Stimulated activated CD8-positive, alpha-beta memory T cell treated with anti-CD3 and anti-CD28 coated beads, Interleukin-4, amount 100 ng/mL, for 1 hour (primary cell): ENCODE measurements at places on chromosomes 12 and 14.

DNA sequence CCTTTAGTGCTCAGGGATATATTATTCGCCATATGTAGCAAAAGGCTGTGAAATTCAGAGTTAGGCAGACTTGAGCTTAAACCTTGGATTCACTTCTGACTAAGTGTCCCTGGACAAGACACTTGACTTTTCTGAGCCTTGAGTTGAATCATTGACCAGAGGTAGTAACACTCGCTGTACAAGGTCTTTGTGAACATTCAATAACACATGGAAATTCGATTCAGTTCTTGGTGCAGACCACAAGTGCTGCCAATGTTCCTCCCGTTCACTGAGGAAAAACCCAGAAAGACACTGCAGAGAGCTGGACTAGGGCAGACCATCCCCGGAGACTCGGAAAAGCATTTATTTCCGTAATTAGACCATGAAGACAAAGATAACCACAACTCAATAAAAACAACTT lies 901.4 kb downstream of the AACS start:
- no peak for DNase-seq

DNA sequence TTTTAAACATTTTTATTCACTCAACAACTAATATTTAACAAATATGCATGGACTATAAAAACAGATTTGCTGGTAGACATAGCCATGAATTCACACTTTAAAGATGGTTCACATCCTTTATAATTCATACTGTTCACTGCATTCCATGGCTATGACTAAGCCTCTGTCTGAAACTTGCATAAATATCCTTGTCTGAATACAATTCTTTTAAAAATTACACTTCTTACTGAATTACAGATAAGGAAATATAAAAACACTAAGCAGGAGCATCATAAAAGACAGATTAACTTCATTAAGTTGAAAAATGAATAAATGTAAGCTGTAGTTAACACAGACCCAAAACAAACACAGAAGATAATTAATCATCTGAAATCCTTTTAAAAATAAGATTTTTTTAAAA lies 53.8 kb downstream of the GXYLT1 start:
- DNase-seq, result no peak

DNA sequence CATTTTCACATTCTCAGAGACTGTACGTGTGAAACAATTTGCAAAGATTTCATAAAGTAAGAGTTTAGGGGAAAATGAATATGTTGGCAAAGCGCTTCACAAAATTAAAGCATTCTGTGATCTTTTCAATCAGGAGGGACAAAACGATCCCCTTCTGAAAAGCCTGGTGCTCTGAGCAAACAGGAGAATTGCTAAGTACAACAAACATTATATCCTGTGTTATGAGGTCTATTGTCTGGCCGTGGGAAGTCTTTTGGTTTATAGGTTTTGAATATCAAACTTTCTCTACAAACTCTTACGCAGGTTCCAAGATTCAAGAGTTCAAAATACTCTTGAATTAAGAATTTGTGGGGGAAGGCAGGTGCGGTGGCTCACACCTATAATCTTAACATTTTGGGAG lies 7.2 kb upstream of the FOXN3 start:
- DNase-seq, result no peak

DNA sequence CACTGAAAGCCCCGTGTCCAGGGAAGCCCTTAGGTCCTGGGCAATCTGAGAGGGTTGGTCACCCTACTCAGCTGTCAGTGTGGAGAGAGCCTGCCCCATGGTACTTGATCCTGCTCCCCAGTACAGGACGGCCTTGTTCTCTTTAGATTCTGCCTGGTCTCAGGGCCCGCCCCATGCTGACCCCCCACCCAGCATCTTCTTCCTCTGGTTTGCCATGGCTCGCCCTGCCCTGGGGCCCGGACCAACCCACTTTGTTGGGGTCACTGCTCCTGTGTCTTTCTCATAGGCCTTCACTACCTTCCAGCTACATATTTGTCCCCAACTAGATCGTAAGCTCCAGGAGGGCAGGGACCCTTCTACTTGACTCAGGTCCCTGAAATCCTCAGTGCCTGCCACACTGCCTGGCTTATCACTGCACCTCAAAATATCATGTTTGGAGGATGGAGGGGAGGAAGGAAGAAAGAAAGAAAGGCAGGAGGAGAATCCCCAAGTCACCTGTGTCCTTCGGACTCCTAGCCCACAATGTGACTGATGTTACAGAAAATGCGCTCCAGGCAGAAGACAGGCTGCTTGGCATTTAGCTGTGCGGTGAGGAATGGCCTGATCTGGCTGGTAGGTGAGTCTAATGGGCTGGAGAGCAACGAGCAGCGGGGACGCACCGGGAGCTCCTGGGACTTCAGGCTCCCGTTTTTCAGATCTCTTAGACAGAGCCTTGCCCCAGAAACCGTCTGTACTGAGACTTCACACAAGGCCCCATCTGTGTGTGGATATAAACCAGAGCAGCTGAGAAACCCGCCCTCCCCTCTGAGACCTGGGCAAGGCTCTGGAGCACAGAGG lies 66.1 kb downstream of the C14orf132 start:
- DNase-seq, result no peak

- no peak for DNase-seq
Observed at GRCh38 chr14:52299692-52300278, 14.3 kb upstream of the PTGER2 start.

DNA sequence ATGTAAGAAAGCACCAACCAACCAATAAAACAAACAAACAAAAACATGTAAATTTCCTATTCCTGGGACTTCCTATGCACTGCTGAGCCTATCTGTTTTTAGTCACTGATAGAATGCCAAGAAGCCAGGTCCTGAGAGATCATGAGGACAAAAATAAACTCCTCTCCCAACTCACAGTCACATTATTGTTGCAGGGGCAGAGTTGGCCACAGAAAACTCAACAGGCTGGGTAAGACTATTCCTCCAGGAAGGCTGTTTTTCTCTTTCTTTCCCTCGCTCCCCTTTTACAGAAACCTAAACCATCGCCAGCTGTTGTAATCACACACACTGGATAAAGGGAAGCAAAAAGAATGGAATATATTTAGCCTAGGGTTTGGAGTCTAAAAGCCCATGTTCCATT lies 55.8 kb upstream of the METAP2 start:
- no peak for DNase-seq

- DNase-seq, result no peak
Observed at GRCh38 chr14:77844802-77845201, 44.9 kb downstream of the ADCK1 start.

DNA sequence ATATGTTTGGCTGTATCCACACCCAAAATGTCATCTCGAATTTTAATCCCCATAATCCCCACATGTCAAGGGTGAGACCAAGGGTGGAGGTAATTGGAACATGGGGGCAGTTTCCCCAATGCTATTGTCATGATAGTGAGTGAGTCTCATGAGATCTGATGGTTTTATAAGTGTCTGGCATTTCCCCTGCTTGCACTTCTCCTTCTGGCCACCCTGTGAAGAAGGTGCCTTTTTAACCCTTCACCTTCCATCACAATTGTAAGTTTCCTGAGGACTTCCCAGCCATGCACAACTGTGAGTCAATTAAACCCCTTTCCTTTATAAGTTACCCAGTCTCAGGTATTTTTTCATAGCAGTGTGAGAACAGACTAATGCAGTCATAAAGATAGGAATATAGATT lies 216.7 kb upstream of the SSTR1 start:
- DNase-seq, result no peak

DNA sequence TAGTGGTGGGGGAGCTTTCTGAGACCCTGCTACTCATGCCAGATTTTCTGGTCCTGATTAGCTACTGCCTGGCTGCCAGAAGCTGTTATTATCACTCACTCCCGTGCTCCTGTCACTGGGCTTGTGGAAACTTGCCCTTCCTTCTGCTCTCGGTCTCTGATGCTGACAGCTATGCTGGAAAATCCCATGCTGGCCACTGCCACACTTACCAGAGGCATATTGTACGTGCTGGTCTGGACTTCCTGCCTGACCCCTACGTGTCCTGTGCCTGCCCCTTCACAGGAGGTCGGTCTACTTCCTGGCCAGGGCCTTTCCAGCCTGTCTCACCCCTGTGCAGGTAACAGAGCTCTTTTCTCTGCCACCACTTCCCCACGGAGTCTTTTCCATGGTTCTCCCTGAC lies 149.4 kb upstream of the PLEKHG7 start:
- DNase-seq, result no peak

GRCh38 chr12:268483-268840 lies 5.8 kb upstream of the SLC6A13 start:
- no peak for DNase-seq

DNA sequence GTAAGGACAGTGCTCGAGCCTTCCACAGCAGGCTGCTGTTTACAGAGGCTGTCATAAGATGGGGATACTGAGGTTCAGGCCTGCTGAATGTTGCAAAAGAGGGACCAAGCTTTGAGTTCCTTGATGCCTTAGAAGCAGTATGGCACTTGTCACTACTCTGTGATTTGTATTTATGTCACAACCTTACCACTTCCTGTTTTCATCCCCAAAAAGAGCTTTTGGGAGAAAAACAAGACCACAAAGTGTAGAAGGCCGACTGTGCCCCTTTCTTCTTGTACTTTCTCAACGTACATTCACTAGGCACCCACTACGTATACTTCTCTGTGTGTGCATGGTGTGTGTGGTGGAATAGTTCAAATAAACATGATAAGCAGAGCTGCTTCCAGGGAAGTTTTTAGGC lies 90.1 kb downstream of the DRAM1 start:
- DNase-seq, result no peak

DNA sequence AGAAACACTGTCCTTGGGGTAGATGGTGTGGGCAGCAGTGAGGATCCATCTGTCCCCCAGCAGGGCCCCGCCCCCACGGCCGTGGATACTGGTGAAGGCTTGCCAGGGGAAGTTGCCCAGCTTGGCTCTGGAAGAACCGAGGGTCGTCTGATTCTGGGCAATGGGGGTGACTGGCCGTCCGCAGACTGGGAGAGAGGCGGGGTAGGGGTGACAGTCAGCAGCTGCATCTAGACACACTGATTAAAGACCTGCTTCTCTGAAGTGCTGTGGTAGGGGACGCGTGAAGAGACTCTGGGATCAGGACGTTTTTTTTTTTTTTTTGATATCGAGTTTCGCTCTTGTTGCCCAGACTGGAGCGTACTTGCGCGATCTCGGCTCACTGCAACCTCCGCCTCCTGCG lies 4.7 kb upstream of the C1R start:
- DNase-seq, result no peak
